ENCODE measurements at places on chromosomes 12 and 14. TPM values are rescaled to one million over a fixed set of nuclear protein-coding genes. Genes with fewer than 3 reads are reported as not detected.
A peak's percentile ranks its signal among the peaks of the same experiment; 100 is the strongest.

Gene EPYC
- not detected for total RNA-seq

DNA sequence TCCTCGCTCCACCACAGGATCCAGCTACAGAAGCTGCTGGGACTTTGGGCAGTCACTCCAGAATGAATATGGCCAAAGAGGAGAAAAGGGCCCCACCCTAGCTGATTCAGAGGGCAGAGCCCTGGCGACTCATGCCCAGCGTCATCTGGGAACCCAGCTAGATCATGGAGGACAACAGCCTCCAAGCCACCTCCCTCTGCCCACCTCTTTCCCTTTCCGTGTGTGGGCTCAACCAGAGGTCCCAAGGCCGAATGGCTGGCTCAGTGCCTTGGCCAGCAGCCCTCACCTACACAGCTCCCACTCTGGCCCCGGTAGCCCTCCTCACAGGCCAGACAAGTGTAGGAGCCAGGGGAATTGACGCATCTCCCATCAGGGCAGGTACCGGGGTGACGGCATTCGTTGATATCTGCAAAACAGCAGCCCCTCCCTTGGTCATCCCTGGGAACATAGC, 17.4 kb downstream of the ISCA2 start:
- no peaks in the 10 kb centered on the region for H3K36me3 ChIP-seq
- no peak overlapping the region for H3K4me3 ChIP-seq
- no peaks in the 10 kb centered on the region for H3K4me1 ChIP-seq
- H3K27ac ChIP-seq = no peak overlapping the region

- peaks cover 5% of the 10 kb centered on the region for H3K36me3 ChIP-seq
- H3K27me3 ChIP-seq = no peaks in the 10 kb centered on the region
- peaks cover 24% of the 10 kb centered on the region for H3K4me1 ChIP-seq
- H3K4me3 ChIP-seq = no peak overlapping the region
- DNase-seq = no peak
These were observed 62.6 kb upstream of the SRSF5 start for GRCh38 chr14:69704319-69704718.

DNA sequence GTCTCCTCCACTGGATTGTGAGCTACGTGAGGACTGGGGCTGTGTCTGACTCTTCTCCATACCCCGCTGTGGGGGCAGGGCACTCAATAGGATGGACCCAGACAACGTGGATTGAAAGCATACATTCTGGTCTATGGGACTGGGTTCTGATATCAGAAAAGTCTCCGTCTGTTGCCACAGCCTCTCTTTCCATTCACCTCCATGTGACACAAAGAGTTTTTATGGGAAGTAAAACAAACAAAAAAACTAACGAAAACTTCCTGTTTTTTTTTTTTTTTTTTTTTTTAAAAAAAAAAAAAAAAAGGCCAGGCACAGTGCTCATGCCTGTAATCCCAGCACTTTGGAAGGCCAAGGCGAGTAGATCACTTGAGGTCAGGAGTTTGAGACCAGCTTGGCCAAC, 44.7 kb downstream of the SLC8A3 start:
- no peak for DNase-seq
- no peaks in the 10 kb centered on the region for H3K27me3 ChIP-seq
- no peaks in the 10 kb centered on the region for H3K4me1 ChIP-seq
- no peak overlapping the region for H3K4me3 ChIP-seq
- no peak overlapping the region for H3K27ac ChIP-seq

Gene TAS2R8
- total RNA-seq = not detected

Gene NYNRIN
- 17.4 TPM for total RNA-seq

Gene WDHD1
- total RNA-seq = 1.1 TPM

DNA sequence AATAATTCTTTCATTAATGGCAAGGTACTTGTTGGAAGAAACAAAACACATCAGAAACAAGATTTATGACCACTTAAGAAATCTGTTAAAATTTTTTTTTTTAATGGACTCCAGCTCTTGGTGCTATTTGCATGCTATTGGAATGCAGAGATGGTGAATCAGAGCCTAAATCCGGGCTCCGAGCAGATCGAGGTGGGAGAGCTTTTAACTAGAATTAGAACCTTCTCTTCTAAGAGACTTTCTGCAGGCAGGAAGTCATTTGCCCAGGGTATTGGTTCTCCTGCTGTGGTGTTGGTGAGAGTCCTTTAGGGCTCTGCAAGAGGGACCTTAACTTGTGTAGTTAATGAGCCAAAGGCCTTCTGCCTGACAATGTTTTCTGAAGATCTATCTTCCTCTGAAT, 419.4 kb downstream of the SNAPC1 start:
- H3K27me3 ChIP-seq = no peaks in the 10 kb centered on the region
- no peak overlapping the region for H3K27ac ChIP-seq
- no peaks in the 10 kb centered on the region for H3K4me1 ChIP-seq
- H3K36me3 ChIP-seq = no peaks in the 10 kb centered on the region
- no peak overlapping the region for H3K4me3 ChIP-seq

DNA sequence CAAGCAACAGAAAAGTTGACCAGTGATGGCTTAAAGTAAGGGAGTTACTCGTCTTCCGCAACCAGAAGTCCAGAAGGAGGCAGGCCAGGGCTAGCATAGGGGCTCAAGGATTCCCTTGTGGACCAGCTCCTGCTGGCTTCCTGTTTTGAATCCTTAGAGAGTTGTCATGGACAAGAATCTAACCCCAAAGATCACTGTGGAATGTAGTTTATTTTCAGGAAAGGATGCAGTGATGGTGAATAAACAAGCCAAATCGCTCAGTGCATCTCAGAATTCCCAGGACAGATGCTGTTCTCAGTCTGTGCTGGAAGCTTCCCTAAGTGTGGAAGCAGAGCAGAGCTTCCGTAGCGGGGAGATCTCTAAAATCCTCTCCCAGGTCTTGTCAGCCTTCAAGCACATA, 311.3 kb downstream of the C12orf75 start:
- no peaks in the 10 kb centered on the region for H3K27me3 ChIP-seq
- no peak overlapping the region for H3K4me3 ChIP-seq
- DNase-seq = no peak
- no peak overlapping the region for H3K27ac ChIP-seq

Gene TRHDE
- 3.8 TPM for total RNA-seq

Gene RHEBL1
- total RNA-seq = not detected

Gene ERP27
- total RNA-seq = not detected

DNA sequence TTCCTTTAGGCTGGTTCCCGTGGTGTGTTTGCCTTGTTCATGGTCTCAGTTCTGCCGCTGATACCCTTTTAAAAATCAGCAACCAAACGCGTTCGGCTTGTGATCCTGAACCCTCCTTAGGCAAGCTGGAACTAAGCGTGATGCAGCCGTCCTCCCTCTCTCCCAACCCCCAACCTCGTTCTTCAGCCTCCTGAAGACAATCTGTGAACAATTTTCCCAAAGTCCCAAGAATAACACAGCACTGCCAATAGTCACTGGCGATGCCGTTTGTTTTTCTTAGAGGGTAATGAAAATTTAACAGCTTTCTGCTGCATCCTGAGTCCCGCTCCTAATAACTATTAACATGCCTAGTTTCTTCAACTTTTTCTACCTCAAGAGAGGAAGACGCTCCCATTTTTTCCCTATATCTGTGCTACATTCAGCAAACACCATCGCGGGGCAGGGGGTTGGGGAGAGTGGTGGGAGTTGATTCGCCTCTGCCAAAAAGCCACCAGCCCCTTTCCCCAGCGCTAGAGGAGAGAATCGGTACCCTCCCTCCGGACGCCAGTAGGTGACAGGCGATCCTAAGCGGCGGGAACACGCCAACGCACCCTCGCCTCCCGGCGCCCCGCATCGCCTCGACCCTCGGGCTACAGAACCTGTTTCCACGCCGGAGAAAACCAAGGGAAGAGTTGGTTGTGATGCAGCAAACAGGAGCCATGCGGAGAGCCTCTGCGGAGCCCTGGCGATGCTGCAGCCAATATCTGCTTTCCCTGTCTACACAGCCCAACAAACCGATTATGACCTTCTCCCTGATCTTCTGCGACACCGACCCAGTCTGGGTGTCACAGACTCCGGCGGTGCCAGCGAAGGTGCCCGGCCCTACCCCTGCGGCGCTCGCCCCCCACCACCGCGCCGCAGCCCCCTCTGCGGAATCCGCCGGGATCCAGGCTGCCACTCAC, 752 bp downstream of the PRICKLE1 start:
- H3K27ac ChIP-seq = peak overlapping the region; percentile 74
- no peaks in the 10 kb centered on the region for H3K27me3 ChIP-seq
- peak overlapping the region; percentile 88 for H3K4me3 ChIP-seq
- H3K36me3 ChIP-seq = no peaks in the 10 kb centered on the region
- no peaks in the 10 kb centered on the region for H3K4me1 ChIP-seq

GRCh38 chr14:72418806-72419205, 475.1 kb downstream of the DPF3 start:
- H3K4me1 ChIP-seq = no peaks in the 10 kb centered on the region
- H3K27ac ChIP-seq = no peak overlapping the region
- no peak for DNase-seq

GRCh38 chr12:89238593-89238992, 113.7 kb downstream of the DUSP6 start:
- H3K4me3 ChIP-seq = no peak overlapping the region
- no peak overlapping the region for H3K27ac ChIP-seq

Gene NUAK1
- 7.9 TPM for total RNA-seq

- H3K4me1 ChIP-seq = peaks cover 7% of the 10 kb centered on the region
- H3K4me3 ChIP-seq = no peak overlapping the region
- no peaks in the 10 kb centered on the region for H3K27me3 ChIP-seq
- H3K27ac ChIP-seq = no peak overlapping the region
These were observed 30.1 kb downstream of the SLC35F4 start for GRCh38 chr14:57835766-57836165.

Gene ESR2
- total RNA-seq = 0.16 TPM

DNA sequence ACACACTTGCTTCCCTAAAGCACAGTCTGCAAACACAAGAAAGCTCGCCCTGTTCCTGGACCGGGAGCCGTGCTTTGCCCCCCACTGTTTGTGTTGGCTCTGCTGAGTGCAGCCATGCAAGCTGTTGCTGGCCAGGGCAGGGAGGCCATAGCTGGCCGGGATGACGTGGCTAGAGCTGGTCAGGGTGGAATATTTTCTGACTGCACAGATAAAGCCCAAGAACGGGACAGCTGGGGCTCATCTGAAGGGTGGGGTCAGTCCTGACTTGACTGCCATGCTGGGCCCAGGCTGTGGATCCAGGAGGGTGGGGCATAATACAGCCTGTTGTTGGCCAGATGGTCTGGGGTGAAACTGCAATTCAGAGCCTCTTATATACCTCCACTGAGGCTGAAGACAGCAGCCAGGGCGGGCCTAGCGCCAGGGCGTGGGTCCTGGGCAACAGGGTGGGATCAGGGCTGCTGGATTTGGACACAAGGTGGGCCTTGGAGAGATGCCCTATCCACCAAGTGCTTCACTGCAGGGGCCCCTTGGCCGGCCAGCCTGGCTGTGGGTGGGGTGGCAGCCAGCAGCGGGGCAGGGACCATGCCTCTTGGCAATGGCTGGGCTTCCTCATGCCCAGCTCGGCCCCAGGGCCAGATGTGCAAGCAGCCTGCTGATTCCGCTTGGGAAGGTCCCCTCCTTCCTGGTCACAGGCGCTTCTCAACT, 14.8 kb downstream of the KMT5A start:
- peak; percentile 68 for DNase-seq
- H3K4me1 ChIP-seq = no peaks in the 10 kb centered on the region
- no peaks in the 10 kb centered on the region for H3K27me3 ChIP-seq

Gene SMCO2
- not detected for total RNA-seq

DNA sequence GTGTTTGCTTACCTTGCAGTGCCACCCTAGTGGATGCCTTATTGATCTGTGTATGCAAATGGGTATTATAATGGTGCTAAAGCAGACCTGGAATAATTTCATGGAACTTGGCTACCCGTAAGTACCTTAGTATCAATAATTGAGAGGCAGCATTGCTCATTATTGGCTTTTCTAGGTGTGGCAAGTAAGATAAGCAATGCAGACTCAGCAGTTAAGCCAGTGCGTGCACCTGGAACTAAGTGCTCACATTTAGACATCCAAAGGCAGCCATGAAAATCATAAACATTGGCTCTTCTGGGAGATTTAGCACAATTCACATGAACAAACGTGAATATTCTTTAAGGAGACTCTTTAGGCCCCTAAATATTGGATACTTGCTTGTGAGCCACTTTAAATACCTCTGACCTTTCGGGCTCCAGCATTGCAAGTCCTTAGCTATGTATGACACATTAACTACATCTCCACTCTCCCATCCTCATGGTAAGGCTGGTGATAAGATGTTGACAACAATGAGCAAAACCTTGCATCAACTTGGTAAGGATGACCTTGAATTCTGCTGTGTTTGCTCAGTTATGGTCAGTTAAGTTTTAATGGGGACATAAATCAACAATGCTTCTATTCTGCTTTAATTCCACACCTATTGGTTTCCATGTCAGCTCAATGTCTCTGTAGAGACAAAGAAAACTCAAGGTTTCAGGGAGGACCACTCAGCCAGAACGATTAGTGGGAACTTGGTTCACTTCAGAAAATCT, 112.0 kb downstream of the SLC5A8 start:
- no peaks in the 10 kb centered on the region for H3K4me1 ChIP-seq
- no peak overlapping the region for H3K27ac ChIP-seq
- no peaks in the 10 kb centered on the region for H3K36me3 ChIP-seq
- DNase-seq = no peak

GRCh38 chr14:51726166-51726899, 74.6 kb downstream of the FRMD6 start:
- no peak for DNase-seq
- no peak overlapping the region for H3K4me3 ChIP-seq
- no peak overlapping the region for H3K27ac ChIP-seq
- H3K27me3 ChIP-seq = no peaks in the 10 kb centered on the region

DNA sequence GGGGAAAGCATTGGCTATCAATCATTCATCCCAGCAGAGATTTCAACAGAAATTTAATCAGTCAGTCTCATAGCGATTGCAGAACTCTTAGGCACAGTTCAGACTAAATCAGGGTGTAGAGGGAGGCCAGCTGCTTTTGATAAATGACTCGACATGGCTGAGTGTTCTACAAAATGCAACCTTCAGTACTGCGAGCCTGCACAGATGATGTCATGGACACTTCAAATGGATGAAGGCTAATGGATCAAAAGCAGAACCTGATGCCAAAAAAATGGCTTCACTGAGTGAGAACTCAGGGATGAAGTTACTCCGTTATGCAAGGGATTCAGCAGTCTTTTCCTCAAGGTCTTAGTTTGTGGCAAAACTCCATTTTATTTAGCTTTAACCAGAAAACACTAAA, 167.3 kb downstream of the DACT1 start:
- H3K4me3 ChIP-seq = no peak overlapping the region
- DNase-seq = no peak
- H3K36me3 ChIP-seq = no peaks in the 10 kb centered on the region
- H3K27ac ChIP-seq = no peak overlapping the region
- no peaks in the 10 kb centered on the region for H3K27me3 ChIP-seq

- peak; percentile 55 for DNase-seq
- H3K4me3 ChIP-seq = no peak overlapping the region
- H3K27me3 ChIP-seq = no peaks in the 10 kb centered on the region
- no peaks in the 10 kb centered on the region for H3K36me3 ChIP-seq
These were observed 85.4 kb upstream of the DYNC1H1 start for GRCh38 chr14:101878822-101879528.

GRCh38 chr12:30827101-30828066, 72.6 kb upstream of the CAPRIN2 start:
- peaks cover 6% of the 10 kb centered on the region for H3K4me1 ChIP-seq
- H3K27me3 ChIP-seq = no peaks in the 10 kb centered on the region
- no peak overlapping the region for H3K27ac ChIP-seq
- H3K36me3 ChIP-seq = no peaks in the 10 kb centered on the region
- no peak overlapping the region for H3K4me3 ChIP-seq

Gene CCNB1IP1
- 43.2 TPM for total RNA-seq

GRCh38 chr14:104913435-104913834, 11.2 kb upstream of the PLD4 start:
- no peak overlapping the region for H3K27ac ChIP-seq
- H3K4me3 ChIP-seq = no peak overlapping the region
- no peak for DNase-seq
- H3K36me3 ChIP-seq = no peaks in the 10 kb centered on the region
- no peaks in the 10 kb centered on the region for H3K4me1 ChIP-seq

- DNase-seq = no peak
- no peaks in the 10 kb centered on the region for H3K36me3 ChIP-seq
- H3K27me3 ChIP-seq = no peaks in the 10 kb centered on the region
- no peak overlapping the region for H3K27ac ChIP-seq
- H3K4me1 ChIP-seq = peaks cover 10% of the 10 kb centered on the region
These were observed 195.1 kb downstream of the CHST11 start for GRCh38 chr12:104651811-104652210.
